K562 (cell line): ENCODE measurements at places on chromosomes 2 and 18. TPM values are rescaled to one million over a fixed set of nuclear protein-coding genes. Genes with fewer than 3 reads are reported as not detected.

KCNK3 gene
- 0.13 and 0.20 TPM in 2 replicates for total RNA-seq

DNA sequence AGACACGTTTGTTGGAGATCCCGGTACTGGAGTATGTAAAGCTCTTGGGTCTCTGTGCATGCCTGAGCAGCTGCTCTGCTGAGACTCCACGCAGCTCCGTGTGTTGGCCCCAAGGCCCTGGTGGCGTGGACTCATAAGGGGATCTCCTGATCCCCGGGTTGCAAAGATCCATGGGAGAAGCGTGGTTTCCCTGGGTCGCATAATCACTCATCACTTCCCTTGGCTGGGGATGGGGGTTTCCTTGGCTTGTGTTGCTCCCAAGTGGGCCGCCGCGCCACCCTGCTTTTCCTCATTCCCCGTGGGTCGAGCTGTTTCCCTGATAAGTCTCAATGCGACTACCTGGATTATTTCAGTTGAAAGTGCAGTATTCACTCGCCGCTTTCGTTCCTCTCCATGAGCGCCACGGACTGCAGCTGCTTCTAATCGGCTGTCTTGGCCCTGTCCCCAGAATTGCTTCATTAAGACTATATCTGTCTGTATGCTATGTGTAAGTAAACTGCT, 76.0 kb downstream of the EPC2 start:
- no peaks in the 10 kb centered on the region; the same call in 2 of the 3 replicates for H3K36me3 ChIP-seq
- H3K4me1 ChIP-seq, result peaks cover 17% of the 10 kb centered on the region; the same call in 2 of the 3 replicates
- no peak overlapping the region for H3K4me3 ChIP-seq
- no peaks in the 10 kb centered on the region for H3K27me3 ChIP-seq

GRCh38 chr2:8193686-8194615, 487.9 kb upstream of the ID2 start:
- no peak overlapping the region for H3K27ac ChIP-seq
- H3K36me3 ChIP-seq, result no peaks in the 10 kb centered on the region
- DNase-seq, result no peak
- H3K27me3 ChIP-seq, result no peaks in the 10 kb centered on the region; the same call in 1 of the 3 replicates
- H3K4me1 ChIP-seq, result no peaks in the 10 kb centered on the region

GRCh38 chr18:60649107-60649506, 276.5 kb upstream of the MC4R start:
- no peaks in the 10 kb centered on the region for H3K36me3 ChIP-seq
- no peaks in the 10 kb centered on the region for H3K4me1 ChIP-seq
- no peak overlapping the region for H3K27ac ChIP-seq
- H3K4me3 ChIP-seq, result no peak overlapping the region

GPBAR1 gene
- not detected in 2 replicates for total RNA-seq

BOLL gene
- 0.11 and 0.13 TPM in 2 replicates for total RNA-seq

DNA sequence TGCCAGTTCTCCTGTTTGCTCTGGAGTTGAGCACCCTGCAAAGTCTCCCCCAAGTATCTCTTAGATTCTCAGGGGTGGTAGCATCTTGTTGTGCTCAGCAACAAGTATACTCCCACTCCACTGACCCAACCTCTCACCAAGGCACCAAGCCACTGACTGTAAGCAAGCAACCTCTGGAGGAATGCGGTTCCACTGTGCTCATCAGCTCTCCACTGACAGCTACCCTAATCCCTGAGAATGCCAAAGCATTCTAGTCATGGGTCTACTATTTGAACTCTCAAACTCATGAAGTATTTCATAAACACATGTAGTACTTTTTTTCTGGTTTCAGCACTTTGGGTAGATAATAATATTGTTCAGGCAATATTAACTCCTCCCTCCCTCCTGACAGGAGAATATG, 170.0 kb downstream of the EPHA4 start:
- no peaks in the 10 kb centered on the region for H3K36me3 ChIP-seq
- no peaks in the 10 kb centered on the region for H3K27me3 ChIP-seq
- H3K4me1 ChIP-seq, result no peaks in the 10 kb centered on the region

DNA sequence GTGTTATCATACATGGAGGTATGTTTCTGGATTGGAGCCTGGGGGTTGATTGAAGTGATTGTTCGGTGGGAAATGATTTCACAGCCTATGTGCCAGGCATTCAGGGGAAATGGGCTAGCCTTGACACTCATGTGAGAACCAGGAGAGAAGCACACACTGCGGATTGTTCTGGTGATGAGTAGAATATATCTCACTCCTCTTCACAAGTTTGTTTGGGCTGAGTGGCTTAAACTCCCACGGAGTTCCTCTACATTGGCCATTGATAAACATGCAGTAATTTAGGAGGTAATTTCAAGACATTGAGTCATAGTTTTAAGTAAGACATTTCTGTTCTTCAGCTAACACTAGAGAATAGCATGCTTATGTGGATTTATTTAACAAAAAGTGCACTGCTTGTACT, 498.9 kb upstream of the NETO1 start:
- no peak for DNase-seq
- no peak overlapping the region for H3K27ac ChIP-seq
- no peaks in the 10 kb centered on the region for H3K36me3 ChIP-seq
- no peaks in the 10 kb centered on the region for H3K27me3 ChIP-seq
- no peaks in the 10 kb centered on the region for H3K4me1 ChIP-seq
- H3K4me3 ChIP-seq, result no peak overlapping the region

BCL2 gene
- 1.1 and 1.2 TPM in 2 replicates for total RNA-seq

GRCh38 chr2:179022685-179023084, 27.3 kb downstream of the CCDC141 start:
- DNase-seq, result no peak
- no peak overlapping the region for H3K27ac ChIP-seq
- H3K27me3 ChIP-seq, result no peaks in the 10 kb centered on the region
- H3K4me1 ChIP-seq, result no peaks in the 10 kb centered on the region
- H3K36me3 ChIP-seq, result no peaks in the 10 kb centered on the region

DNA sequence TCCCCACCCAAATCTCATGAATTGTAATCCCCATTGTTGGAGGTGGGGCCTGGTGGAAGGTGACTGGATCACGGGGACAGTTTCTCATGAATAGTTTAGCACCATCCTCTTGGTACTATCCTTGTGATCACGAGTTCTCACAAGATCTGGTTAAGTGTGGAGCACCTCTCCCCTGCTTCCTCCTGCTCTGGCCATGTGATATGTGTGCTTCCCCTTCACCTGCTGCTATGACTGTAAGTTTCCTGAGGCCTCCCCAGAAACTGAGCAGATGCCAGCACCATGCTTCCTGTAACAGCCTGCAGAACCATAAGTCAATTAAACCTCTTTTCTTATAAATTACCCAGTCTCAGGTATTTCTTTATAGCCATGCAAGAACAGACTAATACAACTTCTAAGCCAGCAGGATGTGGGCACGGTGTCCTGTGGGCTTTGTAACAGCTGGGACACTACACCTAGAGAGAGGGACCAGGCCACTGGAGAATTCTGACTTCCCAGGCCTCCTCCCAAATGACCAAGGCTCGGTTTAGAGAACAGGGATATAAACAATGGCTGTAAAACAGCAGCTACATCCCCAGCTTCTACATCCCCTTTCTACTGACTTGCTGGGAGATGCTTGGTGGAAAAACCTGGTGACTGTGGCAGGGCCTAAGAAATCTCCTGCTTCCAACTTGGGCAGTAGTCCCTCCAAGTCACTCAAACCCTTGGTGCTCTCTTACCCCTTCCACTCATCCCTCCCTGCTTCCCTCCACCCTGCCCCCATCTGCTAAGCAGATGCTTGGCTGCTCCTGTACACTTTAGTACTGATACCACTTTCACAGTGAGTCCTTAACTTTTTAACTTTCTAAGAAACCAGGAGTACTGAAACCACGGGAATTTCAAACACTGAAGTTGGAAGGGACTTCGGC, 10.3 kb downstream of the STAT1 start:
- H3K4me3 ChIP-seq, result no peak overlapping the region
- H3K27me3 ChIP-seq, result no peaks in the 10 kb centered on the region
- no peaks in the 10 kb centered on the region for H3K4me1 ChIP-seq
- H3K27ac ChIP-seq, result no peak overlapping the region

DNA sequence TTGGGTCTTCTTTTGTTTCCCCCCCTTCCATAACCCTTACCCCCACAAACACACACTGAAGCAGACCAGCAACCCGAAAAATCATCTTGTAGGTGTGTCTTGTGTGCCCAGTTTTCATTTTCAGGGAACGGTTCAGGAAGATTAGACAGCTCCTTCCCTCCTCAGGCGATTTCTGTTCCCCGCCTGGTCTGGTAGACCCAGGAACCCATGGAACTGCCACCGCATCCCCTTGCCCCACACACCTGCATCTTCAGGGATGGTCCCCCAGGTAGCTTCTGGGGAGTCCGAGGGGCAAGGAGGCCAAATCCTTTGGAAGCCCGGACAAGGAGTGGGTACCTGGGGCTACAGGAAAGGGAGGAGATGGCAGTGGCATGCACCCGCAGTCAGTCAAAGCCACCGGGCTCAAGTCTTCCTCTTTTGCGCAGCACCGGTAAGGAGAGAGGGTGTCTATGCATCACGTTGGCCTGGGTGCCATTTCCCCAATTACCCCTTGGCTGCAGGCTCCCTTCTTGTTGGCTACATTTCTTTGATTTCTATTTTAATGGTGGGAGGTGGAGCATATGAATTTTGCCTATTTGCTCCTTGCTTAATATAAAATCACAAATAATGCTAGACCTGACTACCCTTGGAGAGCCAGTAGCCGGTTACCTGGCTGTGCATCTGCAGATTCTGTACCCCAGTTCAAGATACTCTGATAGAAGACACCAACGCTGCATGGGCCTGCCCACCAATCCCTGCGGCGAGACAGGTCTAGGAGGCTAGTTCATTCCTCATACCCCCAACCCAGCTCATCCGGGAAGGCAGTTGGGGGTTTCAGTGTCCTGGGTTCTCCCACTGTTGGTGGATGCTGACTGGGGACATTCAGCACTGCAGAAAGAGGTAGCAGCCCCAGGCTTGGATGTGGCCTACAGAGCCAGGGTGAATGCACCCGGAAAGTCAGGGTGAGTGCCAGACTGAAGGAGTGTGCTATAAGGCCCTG, 30.0 kb upstream of the ATP6V1B1 start:
- no peak for DNase-seq
- H3K36me3 ChIP-seq, result no peaks in the 10 kb centered on the region
- no peak overlapping the region for H3K4me3 ChIP-seq

DNA sequence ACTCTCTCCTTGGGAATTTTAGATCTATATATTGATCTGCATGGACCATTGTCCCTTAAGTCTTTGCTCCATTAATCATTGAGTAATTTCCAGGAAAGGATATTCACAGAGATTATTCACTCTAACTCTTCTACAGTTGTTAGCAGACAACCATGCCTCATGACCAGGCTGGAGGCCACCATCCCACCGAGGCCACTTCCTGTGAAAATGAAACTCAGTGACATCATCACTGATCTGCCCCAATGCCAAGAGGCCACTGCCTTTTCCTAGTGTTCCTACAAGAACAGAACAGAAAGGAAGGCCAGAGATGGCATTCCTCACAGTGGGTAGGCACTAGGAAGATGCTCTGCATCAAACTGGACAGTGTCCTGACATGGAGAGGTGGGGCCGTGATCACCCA, 161.3 kb downstream of the DTNA start:
- no peaks in the 10 kb centered on the region for H3K4me1 ChIP-seq
- no peak overlapping the region for H3K4me3 ChIP-seq
- DNase-seq, result no peak
- H3K36me3 ChIP-seq, result no peaks in the 10 kb centered on the region

GRCh38 chr18:71503222-71503621, 1040.9 kb downstream of the CBLN2 start:
- DNase-seq, result no peak
- H3K4me1 ChIP-seq, result no peaks in the 10 kb centered on the region
- no peak overlapping the region for H3K27ac ChIP-seq
- no peak overlapping the region for H3K4me3 ChIP-seq
- H3K36me3 ChIP-seq, result no peaks in the 10 kb centered on the region
- H3K27me3 ChIP-seq, result no peaks in the 10 kb centered on the region

- no peaks in the 10 kb centered on the region for H3K4me1 ChIP-seq
- DNase-seq, result peak; percentile 74
- H3K27me3 ChIP-seq, result peaks cover 54% of the 10 kb centered on the region
These were observed 17.2 kb upstream of the RPL31 start for GRCh38 chr2:100984892-100985307.
